CD14-positive monocyte (primary cell): ENCODE measurements at places on chromosomes 1 and 21.

- peak; percentile 16 for DNase-seq
Measured at GRCh38 chr1:156627313-156627880, 8.2 kb downstream of the HAPLN2 start.

DNA sequence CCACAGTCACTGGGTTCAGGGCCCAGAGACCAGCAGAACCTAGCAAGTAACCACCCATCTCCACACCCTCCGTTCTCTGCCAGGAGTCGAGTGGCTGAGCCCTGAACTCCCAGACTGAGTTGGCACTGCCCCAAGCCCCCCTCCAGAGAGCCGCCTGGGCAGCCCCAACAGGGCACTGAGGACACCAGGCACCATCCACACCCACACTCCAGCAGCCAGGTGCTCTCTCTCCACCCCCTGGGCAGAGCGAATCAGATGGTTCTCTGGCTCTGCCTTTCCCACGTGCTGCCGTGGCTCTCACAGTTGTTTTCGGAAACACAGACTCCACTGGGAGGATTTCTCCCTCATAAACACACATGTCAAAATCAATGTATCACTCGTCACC is 13.6 kb downstream of the WDR4 start:
- no peak for DNase-seq

GRCh38 chr1:227947676-227948492 is at the start of gene WNT9A:
Gene WNT9A, minus strand, starts transcription at chr1:227947932. Its CDS starts 45 bp downstream, at chr1:227947887.
- DNase-seq, result no peak

- no peak for DNase-seq
Measured at GRCh38 chr1:202713110-202713509, 2.9 kb upstream of the SYT2 start.

DNA sequence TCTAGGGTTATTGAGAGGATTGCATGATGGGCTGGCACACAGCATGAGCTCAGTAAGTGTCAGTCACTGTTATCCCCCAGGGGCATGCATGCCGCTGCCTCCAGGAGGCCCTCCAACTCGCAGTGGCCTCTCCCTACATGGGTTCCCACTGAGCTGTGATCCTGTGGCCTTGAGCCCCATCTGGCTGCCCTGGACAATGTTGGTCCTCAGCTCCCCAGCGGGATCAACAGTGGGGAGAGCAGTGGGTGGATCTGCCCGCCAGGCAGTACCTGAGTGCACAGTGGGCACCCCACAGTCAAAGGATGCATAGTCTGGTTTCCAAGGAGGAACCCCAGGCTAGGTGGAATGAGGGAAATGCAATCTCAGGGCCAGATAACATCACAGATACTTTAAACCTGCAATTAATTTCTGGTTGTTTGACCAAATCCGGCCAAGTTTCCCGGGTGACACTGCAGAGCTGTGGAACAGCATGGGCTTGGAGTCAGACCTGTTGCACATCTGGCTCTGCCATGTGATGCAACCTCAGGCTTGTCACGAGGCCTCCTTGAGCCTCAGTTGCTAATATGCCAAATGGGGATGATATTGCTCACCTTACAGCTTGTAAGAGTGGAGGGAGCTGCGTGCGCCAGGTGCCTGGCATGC is 9.3 kb downstream of the PADI3 start:
- DNase-seq, result no peak

DNA sequence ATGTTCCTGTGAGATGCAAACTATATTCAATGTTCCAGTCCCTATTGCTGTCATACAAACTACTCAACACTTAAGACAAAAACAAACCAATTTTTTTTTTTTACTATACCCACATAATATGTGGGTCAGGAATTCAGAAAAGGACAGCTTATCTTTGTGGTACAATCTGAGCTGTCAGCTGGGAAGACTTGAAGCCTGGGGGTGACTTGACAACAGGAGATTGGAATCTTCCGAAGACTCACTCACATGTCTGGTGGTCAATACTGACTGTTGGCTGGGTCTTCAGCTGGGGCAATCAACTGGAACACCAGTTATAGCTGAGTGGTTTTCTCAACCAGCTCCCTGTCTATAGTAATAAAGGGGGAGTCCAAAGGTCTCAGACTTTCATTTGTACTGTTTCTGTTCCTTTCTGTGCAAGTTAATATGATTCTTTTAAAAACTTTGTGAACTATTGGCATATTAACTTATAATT is 81.7 kb upstream of the ATP1B1 start:
- DNase-seq, result no peak

- DNase-seq, result no peak
Measured at GRCh38 chr1:235407419-235407818, 40.2 kb downstream of the TBCE start.

- DNase-seq, result no peak
Measured at GRCh38 chr1:26349877-26350244, 4.1 kb downstream of the CRYBG2 start.

DNA sequence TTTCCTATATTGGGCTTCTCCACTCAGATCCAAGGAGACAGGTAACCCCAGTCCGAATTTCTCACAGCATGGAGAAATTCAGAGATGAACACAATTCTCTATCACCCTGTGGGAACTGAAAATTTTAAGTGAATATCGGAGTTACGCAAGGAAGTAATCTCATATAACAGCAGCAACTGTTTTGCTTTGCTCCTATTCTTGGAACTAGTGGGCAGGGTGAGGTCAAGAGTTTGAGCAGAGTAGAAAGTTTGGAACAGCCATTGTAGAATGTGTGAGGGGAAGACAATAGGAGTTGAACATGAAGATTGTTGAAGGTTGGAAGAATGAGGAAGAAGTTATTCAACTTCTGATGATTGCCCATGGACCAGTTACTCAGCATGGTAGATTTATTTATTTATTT is 24.3 kb upstream of the SLC35D1 start:
- DNase-seq, result no peak

DNA sequence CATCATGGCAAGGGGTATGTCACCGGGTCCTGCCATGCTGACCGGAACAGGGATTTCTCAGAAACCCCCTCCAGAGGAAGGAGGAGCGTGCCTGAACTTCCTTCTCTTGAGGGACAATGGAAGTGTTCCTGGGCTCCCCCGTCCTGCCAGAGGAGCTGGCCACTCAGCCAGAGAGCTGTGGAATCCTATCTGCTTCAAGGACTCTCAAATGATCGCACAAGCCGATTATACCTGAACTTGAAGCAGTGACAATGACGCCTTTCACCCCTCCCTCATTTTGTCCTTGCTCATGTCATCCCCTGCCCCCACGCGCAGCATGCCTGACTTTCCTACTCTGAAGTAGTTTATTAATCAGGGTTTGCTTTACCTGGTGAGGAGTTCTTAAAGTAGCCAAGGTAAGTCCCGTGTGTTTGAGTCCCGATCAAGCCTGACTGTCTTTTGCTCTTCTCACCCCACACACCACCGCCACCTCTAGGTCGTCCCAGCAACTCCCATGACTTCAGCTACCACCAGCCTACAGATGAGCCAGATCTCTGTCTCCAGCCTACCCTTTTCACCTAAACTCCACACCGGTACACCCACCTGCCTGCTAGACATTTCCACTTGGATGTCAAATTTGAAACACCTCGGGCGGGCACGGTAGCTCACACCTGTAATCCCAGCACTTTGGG is 25.0 kb upstream of the PRELP start:
- no peak for DNase-seq

DNA sequence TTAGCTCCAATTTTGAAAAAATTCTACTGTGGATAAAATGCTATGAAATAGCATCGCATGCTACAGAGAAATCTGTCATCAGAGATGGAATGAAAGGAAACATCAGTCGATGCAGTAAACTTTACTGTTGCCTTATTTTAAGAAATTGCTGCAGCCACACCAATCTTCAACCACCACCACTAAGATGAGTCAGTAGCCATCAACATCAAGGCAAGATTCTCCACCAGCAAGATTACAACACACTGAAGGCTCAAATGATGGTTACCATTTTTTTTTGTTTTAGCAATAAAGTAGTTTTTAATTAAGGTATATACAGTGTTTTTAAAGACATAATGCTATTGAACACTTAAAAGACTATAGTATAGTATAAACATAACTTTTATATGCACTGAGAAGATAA is 95.6 kb upstream of the JUN start:
- DNase-seq, result no peak

GRCh38 chr1:21337454-21337927 is 47.2 kb upstream of the ECE1 start:
- peak; percentile 69 for DNase-seq

DNA sequence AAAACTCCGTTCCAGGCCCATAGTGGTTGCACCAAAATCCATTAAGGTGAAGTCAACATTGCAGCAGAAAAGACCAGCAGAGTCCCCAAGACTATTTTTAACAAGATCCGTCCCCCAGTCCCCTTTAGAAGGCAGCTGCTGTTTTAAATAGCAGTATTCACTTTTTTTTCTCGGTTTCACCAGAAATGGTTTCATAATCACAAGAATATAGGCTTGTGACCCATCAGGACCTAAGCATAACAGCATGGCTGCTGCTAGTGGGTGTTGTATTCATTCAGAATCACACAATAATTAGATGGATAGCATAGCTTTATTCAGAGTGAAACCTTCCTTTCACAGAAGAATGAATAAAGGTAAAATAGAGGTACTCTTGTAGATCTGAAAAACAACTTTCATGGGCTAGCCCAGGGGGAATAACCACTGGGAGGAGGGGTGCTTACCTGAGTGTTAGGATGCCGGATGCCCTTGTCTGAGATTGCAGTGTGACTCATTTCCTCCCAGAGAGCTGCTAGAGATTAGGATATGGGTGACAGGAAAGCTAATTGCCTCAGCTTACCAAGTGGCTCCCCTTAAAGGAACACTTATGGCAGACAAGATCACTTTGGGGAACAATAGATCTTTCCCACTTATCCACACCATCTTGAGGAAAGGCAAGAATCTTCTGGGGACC is 35.0 kb downstream of the ACKR1 start:
- DNase-seq, result no peak

DNA sequence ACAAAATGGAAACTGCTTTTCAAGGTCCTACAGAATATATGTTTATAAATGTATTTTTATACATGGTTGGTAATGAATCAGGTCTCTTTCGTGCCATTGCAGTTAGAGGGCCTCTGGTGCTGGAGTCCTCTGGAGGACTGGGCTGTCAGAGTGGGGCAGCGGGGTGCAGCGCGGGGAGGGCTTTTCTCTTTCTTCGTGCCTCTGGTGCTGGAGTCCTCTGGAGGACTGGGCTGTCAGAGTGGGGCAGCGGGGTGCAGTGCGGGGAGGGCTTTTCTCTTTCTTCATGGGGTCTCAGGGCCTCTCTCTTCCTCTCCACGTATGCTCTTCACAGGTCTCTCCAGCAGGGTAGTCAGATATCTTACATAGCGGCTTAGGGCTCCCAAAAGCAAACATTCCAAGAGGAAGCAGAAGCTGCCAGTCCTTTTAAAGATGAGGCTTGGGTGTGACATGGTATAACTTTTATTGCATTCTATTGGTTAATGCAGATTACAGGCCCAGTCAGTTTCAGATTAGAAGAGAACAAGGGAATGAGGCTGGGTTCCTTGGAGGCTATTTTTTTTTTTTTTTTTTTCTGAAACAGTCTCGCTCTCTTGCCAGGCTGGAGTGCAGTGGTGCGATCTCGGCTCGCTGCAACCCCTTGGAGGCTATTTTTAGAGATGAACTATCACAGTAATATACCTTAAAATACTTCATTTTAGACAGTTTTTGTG is 13.1 kb downstream of the SDCCAG8 start:
- DNase-seq, result no peak

- DNase-seq, result no peak
Measured at GRCh38 chr1:27646676-27647075, 11.7 kb upstream of the FGR start.

DNA sequence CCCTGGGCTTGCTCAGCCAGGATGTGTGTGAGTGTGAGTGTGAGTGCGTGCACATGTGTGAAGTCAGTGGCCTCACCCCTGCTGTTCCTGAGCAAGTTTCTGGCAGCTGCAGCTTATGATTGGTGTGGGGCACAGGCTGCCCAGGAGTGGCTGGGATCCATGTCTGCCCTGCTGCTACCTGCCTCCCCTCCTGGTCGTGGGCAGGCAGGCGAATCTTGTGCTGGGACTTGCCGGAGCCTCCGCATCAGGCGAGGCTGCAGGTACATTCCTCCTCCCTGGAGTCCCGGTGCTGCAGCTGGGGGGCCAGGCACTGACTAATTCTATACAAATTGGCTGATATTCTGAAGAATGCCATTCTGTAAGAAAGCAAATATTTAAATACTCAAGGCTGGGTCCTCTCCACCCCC is 85.6 kb upstream of the WNT4 start:
- DNase-seq, result no peak

DNA sequence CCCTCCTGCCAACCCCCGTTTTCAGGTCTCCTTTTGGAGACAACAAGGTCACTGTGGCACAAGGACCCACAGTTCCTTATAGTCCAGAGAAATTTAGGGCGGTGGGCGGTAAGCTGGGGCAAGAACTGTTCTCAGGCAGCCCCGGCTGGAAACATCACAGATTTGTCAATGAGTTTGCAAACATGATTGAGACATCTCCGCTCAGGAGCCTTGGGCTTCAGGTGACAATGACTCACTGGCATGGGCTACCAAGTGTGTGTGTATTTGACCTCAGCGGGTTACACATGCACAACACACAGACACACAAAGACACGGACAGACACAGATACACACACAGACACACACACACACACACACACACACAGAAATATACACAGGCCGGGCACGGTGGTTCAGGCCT is 58.2 kb upstream of the ABCG1 start:
- no peak for DNase-seq

- DNase-seq, result no peak
Measured at GRCh38 chr1:95386915-95387314, 152.9 kb downstream of the RWDD3 start.

DNA sequence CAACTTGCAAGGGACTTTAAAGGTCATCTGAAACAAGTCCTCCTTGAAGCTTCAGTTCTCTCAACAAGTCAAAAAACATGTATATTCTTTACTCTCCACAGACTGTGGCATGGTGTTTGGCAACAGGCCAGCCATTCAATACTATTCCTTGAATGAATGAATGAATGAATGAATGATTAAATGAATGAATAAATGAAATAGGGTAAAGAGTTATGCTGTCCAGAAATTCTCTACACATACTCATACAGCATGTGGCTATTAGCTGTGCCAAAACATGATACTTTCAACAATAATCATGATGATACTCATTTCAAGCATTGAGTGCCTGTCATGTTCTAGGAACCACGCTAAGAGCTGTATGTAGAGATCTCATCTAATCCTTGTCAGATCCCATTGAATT is 356.1 kb downstream of the BARHL2 start:
- DNase-seq, result no peak

GRCh38 chr1:21552715-21553114 is 43.5 kb downstream of the ALPL start:
- no peak for DNase-seq
